Activated naive CD8-positive, alpha-beta T cell treated with anti-CD3 and anti-CD28 coated beads, Interleukin-2, amount 10 ng/mL, durations not matched to agents 7 days and 5 days (primary cell): ENCODE measurements at places on chromosomes 12 and 14.
A peak's percentile ranks its signal among the peaks of the same experiment; 100 is the strongest.

DNA sequence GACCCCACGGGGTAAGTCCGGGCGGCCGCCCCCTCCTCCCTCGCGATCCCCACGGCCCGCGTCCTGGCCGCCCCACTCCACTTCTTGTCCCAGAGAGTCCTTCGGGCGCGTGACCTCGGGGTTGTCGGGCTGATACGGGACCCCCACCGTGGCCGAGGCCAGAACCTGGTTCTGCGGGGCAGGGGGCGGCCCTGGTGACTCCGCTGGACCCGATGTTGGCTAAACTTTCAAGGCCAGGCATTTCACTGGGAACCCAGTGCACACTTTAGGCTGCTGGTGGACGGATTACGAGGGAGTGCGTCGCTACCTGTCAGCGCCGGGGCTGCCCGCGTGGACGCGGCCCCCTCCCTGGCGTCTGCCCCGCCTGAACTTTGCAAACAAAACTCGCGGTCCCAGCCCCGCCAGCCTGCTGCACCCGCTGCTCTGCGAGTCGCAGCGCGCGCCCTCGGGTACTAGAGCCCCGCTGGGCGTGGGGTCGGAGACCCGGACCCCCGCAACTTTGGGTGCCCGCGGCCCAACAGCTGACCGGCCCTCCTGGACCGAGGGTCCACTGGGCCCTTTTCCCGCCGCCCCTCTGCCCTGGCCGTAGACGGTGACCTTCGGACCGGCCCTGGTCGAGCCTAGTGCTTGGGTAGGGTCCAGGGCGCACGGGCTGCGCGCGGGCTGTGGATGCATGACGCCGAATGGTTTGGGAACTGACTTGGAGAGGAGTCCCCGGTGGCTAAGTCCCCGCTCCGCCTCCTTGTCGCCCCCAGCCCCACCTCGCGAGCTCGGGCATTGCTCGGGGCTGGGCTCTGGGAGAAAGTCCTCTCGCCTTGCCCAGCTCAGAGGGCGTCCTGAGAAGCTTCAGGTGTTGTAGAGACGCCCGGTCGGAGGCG lies 624 bp downstream of the RIN3 start:
- peak; percentile 67 for DNase-seq

DNA sequence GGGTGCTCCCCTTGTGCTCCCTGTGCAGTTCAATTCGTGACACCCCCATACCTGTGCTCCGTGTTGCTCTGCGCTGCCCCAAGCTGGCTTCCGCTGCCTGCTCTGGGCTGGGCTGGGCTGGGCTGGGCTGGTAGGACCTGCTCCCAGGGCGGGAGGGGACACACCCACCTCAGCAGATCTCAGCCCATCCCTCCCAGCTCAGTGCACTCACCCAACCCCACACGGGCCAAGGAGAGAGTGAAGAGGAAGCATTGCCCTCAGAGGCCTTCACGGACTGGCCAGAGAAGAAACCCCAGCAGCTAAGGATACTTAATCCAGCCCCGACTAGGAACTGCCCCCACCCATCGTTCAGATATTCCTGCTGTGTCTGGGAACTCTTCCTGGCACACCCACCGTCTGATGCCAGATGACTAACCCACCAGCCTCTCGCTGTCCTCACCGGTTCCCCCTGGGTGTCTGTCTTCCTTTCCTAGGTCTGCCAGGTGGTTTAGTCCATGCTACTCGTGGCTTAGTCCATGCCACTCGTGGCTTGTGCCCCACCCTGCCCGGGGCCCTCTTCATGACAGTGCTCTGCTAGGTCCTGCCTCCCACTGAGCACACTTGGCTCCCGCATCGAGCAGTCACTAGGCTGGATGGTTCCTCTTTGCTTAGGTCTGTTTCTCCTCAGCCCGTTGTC lies at the start of gene LPAR5:
Gene LPAR5, minus strand, starts transcription at position 104 of the 676 bp plus-strand sequence. CDS start 14,711 bp downstream, outside the sequence.
- no peak for DNase-seq

DNA sequence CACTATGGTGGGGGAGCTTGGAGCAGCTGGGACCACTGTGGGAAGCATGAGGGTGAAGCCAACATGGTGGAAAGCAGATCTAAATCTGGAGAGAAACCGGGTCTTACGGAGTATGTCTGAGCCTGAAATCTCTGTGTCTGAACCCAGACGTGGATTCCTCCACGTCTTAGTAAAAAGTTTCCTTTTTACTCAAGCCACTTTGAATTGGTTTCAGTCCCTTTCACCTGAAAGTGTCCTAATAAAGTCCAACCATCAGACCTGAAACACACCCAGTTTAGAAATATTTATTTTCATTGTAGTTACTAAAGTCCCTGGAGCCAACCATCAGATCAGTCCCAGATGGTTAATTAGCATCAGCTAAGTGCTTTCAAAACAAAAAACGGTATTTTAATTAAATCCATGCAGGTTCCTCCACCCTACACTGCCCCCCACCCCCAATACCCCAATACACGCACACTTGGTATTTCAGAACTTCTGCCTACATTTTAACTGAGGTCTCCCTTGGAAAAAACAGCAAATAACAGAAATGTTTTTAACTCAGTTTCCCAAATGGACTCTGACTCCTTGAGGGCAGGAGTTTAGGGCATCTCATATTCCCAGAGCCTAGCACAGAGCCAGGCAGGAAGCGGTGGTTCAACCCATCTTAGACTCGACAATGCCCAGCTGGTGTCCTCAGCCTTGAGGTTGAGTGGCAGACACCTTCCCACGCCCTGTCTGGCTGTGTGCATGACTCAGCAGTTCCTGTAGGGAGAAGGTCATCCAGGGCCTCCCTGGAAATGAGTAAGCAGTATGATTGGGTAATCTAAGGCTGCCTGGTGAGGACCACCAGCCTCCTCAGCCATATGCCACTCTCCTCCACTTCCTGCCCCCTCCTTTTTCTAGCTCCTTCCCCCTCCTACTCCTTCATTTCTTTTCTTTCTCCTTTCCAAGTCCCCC lies 175.8 kb downstream of the TTC8 start:
- no peak for DNase-seq

- DNase-seq, result no peak
These were observed 65.7 kb upstream of the CCDC196 start for GRCh38 chr14:66420251-66421006.

- peak; percentile 21 for DNase-seq
These were observed at the start of gene KRT85 for GRCh38 chr12:52366738-52367485. Gene KRT85 (minus strand): TSS chr12:52367481. CDS start chr12:52367405, 76 bp downstream.
